Ascending aorta (tissue), 2 donors: ENCODE measurements at places on chromosomes 13 and 19. TPM values are rescaled to one million over a fixed set of nuclear protein-coding genes. Genes with fewer than 3 reads are reported as not detected.

OLFM4 gene
- not detected for total RNA-seq

STOML3 gene
- total RNA-seq: not detected

LYL1 gene
- total RNA-seq: 46.7 TPM

SLC25A41 gene
- total RNA-seq: not detected

GGACT gene
- total RNA-seq: 1.2 TPM

ZNF44 gene
- total RNA-seq: 10.4 TPM

PEAK3 gene
- 4.7 TPM for total RNA-seq

CAB39L gene
- total RNA-seq: 30.1 TPM

FFAR3 gene
- total RNA-seq: not detected

DNA sequence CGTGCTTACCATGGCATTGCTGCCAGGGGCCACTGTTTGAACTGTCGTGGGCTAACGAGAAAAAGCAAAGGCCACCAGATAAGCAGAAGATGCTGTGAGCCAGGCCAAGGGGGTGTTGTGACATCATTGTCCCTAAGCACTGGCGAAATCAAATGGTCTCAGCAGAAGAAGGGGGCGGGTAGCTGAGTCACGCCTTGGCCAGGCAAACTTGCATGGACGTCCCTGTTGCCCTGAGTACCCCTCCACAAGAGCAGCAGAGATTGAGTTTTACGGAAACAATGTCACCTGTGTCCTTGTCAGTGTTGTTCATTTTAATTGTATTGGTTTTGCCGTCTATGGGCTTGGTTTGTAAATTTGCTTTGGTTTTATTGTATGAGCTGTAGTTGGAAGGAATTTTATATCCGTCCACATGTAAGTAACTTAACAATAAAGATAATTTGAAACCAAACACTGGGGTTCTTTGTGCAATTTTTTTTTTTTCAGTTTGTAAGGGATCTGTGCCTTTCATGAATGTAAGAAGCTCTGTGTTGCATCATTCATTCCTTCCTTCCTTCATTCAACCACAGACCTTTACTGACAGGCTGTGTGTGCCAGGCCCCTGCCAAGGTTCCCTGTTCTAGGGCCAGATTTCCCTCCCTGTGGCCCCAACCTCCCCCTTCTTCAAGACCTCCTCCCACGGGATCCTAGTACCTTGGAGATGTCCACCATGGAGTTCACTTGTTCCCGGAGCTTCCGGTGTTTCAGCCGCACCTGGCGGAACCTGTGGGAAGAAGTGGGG, 12.3 kb downstream of the KCNN4 start:
- no peak overlapping the region for H3K27ac ChIP-seq
- no peak overlapping the region for H3K4me3 ChIP-seq
- H3K4me1 ChIP-seq: peaks cover 16% of the 10 kb centered on the region
- DNase-seq: peak; percentile 80
- H3K36me3 ChIP-seq: no peaks in the 10 kb centered on the region

- no peaks in the 10 kb centered on the region for H3K27me3 ChIP-seq
- no peak for DNase-seq
- H3K4me3 ChIP-seq: peak overlapping the region; percentile 83
- no peaks in the 10 kb centered on the region for H3K36me3 ChIP-seq
These were observed 399 bp upstream of the ZNF136 start for GRCh38 chr19:12162513-12162881.

GRCh38 chr13:67469623-67470022, 239.5 kb upstream of the PCDH9 start:
- H3K36me3 ChIP-seq: no peaks in the 10 kb centered on the region
- no peak for DNase-seq
- H3K4me1 ChIP-seq: no peaks in the 10 kb centered on the region
- no peak overlapping the region for H3K4me3 ChIP-seq
- H3K27ac ChIP-seq: no peak overlapping the region
- H3K27me3 ChIP-seq: no peaks in the 10 kb centered on the region

- H3K27ac ChIP-seq: no peak overlapping the region
- no peak overlapping the region for H3K4me3 ChIP-seq
- H3K4me1 ChIP-seq: no peaks in the 10 kb centered on the region
These were observed 690.9 kb downstream of the SLITRK6 start for GRCh38 chr13:85108356-85108755.

- H3K36me3 ChIP-seq: peaks cover 62% of the 10 kb centered on the region
- no peak for DNase-seq
- H3K4me3 ChIP-seq: no peak overlapping the region
- H3K27me3 ChIP-seq: no peaks in the 10 kb centered on the region
- H3K27ac ChIP-seq: no peak overlapping the region
- no peaks in the 10 kb centered on the region for H3K4me1 ChIP-seq
These were observed 46.0 kb downstream of the RBM26 start for GRCh38 chr13:79360095-79360494.

DNA sequence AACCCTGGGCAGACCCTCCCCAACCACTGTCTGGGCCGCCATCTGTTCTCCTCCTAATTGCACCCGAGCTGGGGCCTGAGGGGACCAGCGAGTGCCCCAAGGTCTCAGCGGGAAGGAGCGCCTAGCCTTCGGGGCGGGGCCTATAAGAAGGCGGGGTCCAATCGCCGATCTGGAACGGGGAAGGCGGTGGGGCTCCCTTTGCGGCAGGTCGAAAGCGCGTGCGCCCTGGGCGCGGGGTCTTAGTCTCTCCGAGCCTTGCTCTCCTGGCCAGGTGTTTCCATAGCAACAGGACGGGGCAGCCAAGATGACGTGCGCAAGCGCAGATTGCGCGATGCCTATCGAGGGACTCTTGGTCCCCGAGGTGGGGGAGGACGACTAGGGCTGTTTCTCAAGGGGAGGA, 2.8 kb downstream of the MAST1 start:
- no peak for DNase-seq
- peaks cover 32% of the 10 kb centered on the region for H3K27me3 ChIP-seq
- H3K27ac ChIP-seq: no peak overlapping the region
- H3K4me3 ChIP-seq: peak overlapping the region; percentile 33
- no peaks in the 10 kb centered on the region for H3K36me3 ChIP-seq

GRCh38 chr19:49895566-49896297, 955 bp downstream of the IL4I1 start:
- no peaks in the 10 kb centered on the region for H3K4me1 ChIP-seq
- no peaks in the 10 kb centered on the region for H3K27me3 ChIP-seq
- no peak overlapping the region for H3K4me3 ChIP-seq
- H3K36me3 ChIP-seq: no peaks in the 10 kb centered on the region
- H3K27ac ChIP-seq: no peak overlapping the region
- no peak for DNase-seq

DNA sequence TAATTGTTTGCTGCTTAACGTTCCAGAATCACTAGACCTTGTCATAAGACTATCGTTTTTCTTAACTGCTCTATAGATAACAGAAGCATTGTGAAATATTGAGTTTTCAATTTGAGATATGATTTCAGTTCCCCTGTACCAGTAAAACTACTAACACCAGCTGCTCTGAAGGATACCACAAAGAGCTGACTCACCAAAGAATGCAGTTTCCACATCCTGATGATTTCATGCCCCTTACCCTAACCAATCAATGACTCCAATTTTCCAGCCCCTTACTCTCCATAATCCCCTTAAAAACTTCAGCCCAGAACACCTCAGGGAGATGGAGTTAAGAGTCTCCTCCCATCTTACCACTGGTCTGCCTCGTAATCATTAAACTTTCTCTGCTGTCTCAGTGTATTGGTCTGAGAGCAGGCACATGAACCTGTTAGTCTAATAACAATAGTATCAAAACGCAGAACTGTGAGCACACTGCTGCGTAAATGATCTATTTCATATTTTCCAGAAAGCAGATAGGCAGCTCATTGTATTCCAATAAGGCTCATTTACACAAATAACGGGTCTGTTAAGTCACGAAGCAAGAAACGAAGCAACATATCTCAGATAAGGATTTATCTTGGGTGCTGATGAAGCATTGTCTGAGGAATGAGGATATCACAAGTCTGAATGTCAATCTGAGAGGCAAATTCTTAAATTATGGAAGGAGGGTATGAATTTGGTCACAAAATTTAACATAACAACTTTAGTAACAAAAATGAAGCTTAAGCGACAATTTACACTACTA, 14.1 kb upstream of the CCNA1 start:
- no peaks in the 10 kb centered on the region for H3K4me1 ChIP-seq
- H3K36me3 ChIP-seq: no peaks in the 10 kb centered on the region
- no peak overlapping the region for H3K27ac ChIP-seq
- DNase-seq: no peak
- H3K27me3 ChIP-seq: no peaks in the 10 kb centered on the region

- no peaks in the 10 kb centered on the region for H3K36me3 ChIP-seq
- DNase-seq: no peak
- peak overlapping the region; percentile 38 for H3K27ac ChIP-seq
- peaks cover 11% of the 10 kb centered on the region for H3K27me3 ChIP-seq
These were observed 699 bp downstream of the MEGF8 start for GRCh38 chr19:42325896-42326771.

GRCh38 chr13:37869506-37869755, 141 bp downstream of the TRPC4 start:
- no peak for DNase-seq
- no peaks in the 10 kb centered on the region for H3K4me1 ChIP-seq
- no peaks in the 10 kb centered on the region for H3K27me3 ChIP-seq
- H3K4me3 ChIP-seq: peak overlapping the region; percentile 75
- H3K27ac ChIP-seq: peak overlapping the region; percentile 9
- no peaks in the 10 kb centered on the region for H3K36me3 ChIP-seq

GRCh38 chr13:62431852-62432251, 1016.2 kb upstream of the PCDH20 start:
- no peak overlapping the region for H3K27ac ChIP-seq
- H3K4me3 ChIP-seq: no peak overlapping the region
- no peaks in the 10 kb centered on the region for H3K27me3 ChIP-seq
- no peaks in the 10 kb centered on the region for H3K36me3 ChIP-seq

- DNase-seq: no peak
- no peaks in the 10 kb centered on the region for H3K4me1 ChIP-seq
- no peak overlapping the region for H3K27ac ChIP-seq
- no peak overlapping the region for H3K4me3 ChIP-seq
- no peaks in the 10 kb centered on the region for H3K36me3 ChIP-seq
These were observed 12.5 kb downstream of the NLRP8 start for GRCh38 chr19:55959996-55960675.

DNA sequence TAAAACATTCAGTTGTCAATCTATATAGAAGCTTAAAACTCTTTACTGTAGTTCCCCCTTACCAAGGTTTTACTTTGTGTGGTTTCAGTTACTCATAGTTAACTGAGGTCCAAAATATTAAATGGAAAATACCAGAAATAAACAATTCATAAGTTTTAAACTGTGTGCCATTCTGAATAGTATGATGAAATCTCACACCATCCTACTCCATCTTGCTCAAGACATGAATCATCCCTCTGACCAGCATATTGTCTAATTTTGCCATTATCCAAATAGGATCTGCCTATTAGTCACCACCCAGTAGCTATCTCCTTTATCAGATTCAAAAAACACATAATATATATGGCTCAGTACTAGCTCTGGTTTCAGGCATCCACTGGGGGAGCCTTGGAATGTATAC, 22.4 kb downstream of the ZNF571 start:
- peaks cover 39% of the 10 kb centered on the region for H3K36me3 ChIP-seq
- no peak overlapping the region for H3K27ac ChIP-seq
- no peak for DNase-seq

DNA sequence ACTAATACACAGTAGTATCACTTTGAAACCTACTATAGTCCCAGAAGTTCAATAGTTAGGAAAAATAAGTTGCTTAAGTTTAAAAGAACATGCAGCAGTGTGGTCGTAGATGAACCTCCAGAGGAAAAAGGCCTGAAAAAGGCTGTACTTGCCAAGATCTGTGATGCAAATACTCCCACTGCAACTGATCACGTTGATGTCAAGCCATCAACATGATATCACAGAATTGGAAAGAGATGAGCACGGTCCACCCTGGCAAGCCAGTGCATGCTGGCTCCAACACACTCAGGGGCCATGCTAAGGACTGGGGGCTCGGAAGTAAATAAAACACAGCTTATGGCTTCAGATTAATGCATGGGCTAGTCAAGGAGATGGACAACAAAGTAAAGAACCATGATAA, 71.8 kb upstream of the LRCH1 start:
- no peaks in the 10 kb centered on the region for H3K27me3 ChIP-seq
- H3K4me3 ChIP-seq: no peak overlapping the region
- H3K27ac ChIP-seq: no peak overlapping the region
- H3K36me3 ChIP-seq: no peaks in the 10 kb centered on the region

GRCh38 chr19:664913-665443, 2.0 kb upstream of the RNF126 start:
- H3K36me3 ChIP-seq: no peaks in the 10 kb centered on the region
- H3K4me1 ChIP-seq: peaks cover 35% of the 10 kb centered on the region
- no peak overlapping the region for H3K4me3 ChIP-seq
- no peaks in the 10 kb centered on the region for H3K27me3 ChIP-seq
- no peak for DNase-seq

- no peak overlapping the region for H3K4me3 ChIP-seq
- no peak overlapping the region for H3K27ac ChIP-seq
- no peaks in the 10 kb centered on the region for H3K4me1 ChIP-seq
- no peak for DNase-seq
- no peaks in the 10 kb centered on the region for H3K27me3 ChIP-seq
These were observed 107.5 kb downstream of the MYCBP2 start for GRCh38 chr13:77219401-77219800.

- no peaks in the 10 kb centered on the region for H3K27me3 ChIP-seq
- no peak overlapping the region for H3K27ac ChIP-seq
- H3K36me3 ChIP-seq: no peaks in the 10 kb centered on the region
- H3K4me3 ChIP-seq: no peak overlapping the region
- no peaks in the 10 kb centered on the region for H3K4me1 ChIP-seq
These were observed 187.1 kb downstream of the TDRD3 start for GRCh38 chr13:60583911-60584753.

GRCh38 chr19:32458500-32459123, 53.0 kb downstream of the DPY19L3 start:
- H3K4me3 ChIP-seq: no peak overlapping the region
- DNase-seq: no peak
- H3K27me3 ChIP-seq: no peaks in the 10 kb centered on the region
- no peak overlapping the region for H3K27ac ChIP-seq
- peaks cover 52% of the 10 kb centered on the region for H3K36me3 ChIP-seq

- H3K27ac ChIP-seq: no peak overlapping the region
- peaks cover 63% of the 10 kb centered on the region for H3K36me3 ChIP-seq
- no peak overlapping the region for H3K4me3 ChIP-seq
- peaks cover 3% of the 10 kb centered on the region for H3K4me1 ChIP-seq
- DNase-seq: no peak
These were observed 27.8 kb downstream of the ERCC5 start for GRCh38 chr13:102873653-102874052.

GRCh38 chr13:52885141-52885540, 36.7 kb upstream of the PCDH8 start:
- H3K27ac ChIP-seq: no peak overlapping the region
- no peaks in the 10 kb centered on the region for H3K36me3 ChIP-seq
- no peak for DNase-seq
- H3K4me1 ChIP-seq: no peaks in the 10 kb centered on the region
- H3K27me3 ChIP-seq: no peaks in the 10 kb centered on the region
- H3K4me3 ChIP-seq: no peak overlapping the region
